Foreskin keratinocyte (primary cell): ENCODE measurements at places on chromosomes 11 and 22. TPM values are rescaled to one million over a fixed set of nuclear protein-coding genes. Genes with fewer than 3 reads are reported as not detected.

The CD248 gene
- not detected in 2 replicates for total RNA-seq

The FAM181B gene
- 0.07 and 0.21 TPM in 2 replicates for total RNA-seq

The IFTAP gene
- total RNA-seq = 17.5 and 19.2 TPM in 2 replicates

The ALDH3B2 gene
- total RNA-seq = 0.14 and 0.17 TPM in 2 replicates

The SHISA8 gene
- total RNA-seq = not detected in 2 replicates

The TESMIN gene
- total RNA-seq = 5.0 and 6.3 TPM in 2 replicates

The DYNC2H1 gene
- 16.8 and 17.6 TPM in 2 replicates for total RNA-seq
